ENCODE measurements at places on chromosomes 2 and 18.

DNA sequence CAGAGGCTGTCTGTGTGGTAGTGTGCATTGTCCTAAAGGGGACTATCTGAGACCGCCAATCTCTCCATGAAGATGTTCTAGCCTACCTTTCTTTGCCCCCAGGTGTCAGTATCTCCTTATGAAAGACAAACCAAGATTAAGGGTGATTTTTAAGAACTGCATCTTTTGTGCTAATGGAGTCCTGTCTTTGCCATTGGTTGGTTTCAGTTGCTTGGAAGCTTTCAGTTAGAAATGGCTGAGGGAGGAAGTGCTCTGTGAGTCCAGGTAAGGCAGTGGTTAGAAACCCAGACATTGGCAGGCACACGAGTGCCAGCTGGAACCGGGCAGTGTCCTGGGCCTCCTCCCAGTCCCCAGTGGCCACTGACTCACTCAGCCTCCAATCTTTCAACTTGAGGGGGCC lies 111.3 kb downstream of the DOCK10 start:
- no peak for DNase-seq

DNA sequence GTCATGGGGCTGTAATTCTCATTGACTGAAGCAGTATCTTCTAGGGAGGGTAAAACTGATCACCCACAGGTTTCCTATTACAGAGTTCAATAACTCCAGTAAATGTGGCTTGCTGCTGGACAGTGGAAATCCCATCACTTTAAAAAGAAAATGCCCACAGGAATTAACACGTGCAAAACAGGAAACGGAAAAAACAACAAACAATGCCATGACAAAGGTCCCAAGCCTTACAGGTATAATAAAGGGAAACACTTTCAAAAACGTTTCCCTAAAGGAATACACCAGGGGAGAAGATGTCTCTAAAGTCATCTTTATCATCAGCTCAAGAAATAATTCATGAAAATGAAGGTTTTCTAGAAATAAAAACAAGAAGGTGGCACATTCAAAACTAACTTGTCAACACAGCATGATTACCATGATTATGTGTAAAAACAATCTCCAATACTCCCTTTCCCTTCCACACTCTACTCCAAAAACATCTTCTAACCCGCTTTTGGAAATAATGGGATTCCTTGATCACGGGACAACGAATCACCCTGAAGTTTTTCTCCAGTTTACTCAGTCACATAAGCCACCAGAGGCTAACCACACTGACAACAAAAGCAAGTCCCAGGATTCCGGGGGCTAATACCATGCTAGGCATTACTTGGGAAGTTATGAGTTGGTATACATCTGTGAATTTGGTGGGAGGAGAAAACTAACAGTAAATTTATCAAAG lies 167.9 kb downstream of the TCF4 start:
- peak; percentile 57 for DNase-seq

GRCh38 chr2:45439788-45440773 lies 171.0 kb downstream of the SRBD1 start:
- DNase-seq, result peak; percentile 74

GRCh38 chr2:222708274-222708710 lies 36.8 kb downstream of the MOGAT1 start:
- DNase-seq, result peak; percentile 74

- DNase-seq, result peak; percentile 91
Observed at GRCh38 chr18:75209129-75209950, at the start of gene PTGR3. Gene PTGR3 (minus strand): TSS chr18:75209139. CDS start chr18:75209058, 81 bp downstream.

GRCh38 chr18:79599441-79599931 lies 80.1 kb upstream of the CTDP1 start:
- peak; percentile 47 for DNase-seq

DNA sequence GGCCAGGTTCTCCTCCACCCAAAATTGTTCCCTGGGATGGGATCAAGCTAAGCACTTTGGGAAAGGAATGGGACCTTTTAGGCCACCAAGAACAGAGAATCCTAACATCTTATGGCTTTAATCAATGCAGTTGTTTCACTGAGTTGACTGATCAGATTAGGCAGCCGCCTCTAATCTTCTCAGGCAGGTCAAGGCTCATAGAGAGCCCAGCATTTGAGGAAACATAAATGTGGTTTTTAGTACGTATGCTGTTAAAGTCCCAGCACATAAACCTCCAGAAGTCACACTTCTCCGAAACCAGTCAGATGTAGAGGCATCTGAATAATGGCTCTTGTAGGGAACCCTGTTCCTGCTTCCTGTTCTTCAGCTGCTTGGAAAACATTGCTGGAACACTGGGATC lies 99.5 kb upstream of the RMDN2 start:
- no peak for DNase-seq

- peak; percentile 1 for DNase-seq
Observed at GRCh38 chr2:166831930-166832329, 56.4 kb upstream of the XIRP2 start.

GRCh38 chr2:56450772-56451171 lies 267.0 kb downstream of the CCDC85A start:
- no peak for DNase-seq

GRCh38 chr18:3454365-3455089 lies 4.6 kb downstream of the TGIF1 start:
- DNase-seq, result peak; percentile 70

DNA sequence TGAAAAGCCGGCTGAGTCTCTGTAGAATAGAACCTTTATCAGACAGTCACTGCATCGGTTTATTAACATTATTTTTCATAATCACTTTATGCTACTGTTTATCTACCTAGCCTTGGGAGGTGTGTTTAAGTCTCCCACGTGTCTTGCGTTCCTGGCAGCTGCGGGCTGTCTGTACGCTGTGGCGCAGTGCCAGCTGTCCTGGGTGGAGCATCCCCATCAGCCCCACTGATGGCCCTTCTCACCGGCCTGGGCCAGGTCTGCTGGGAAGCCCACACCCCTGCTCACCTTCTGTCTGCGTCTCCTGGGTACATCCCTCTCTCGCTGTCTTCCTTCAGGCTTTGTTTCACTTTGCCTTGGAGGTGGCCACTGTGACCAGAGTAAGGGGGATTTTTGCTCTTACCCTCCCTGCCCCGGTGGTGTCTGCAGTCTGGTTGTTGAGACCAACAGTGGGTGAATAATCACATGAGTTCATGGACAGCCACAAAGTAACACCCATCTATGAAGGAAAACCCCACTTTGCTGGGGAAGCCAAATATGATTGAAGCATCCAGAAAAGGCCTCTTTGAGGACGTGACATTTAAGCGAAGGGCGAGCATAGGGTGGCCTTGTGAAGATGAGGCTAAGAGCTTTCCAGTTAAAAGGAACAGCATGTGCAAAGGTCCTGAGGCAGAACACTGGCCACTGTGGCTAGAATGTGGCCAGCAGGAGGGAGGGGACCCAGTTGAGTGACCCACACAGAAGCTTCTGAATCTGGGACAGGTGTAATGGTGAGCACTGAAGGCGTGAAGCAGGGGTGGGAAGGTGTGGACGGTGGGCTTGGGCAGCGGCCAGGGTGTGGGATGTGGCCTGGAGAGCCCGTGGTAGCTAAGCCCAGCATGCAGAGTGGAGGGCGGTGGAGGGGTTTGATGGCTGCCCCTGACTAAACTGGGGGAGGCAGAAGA lies 41.7 kb downstream of the RAMP1 start:
- no peak for DNase-seq

DNA sequence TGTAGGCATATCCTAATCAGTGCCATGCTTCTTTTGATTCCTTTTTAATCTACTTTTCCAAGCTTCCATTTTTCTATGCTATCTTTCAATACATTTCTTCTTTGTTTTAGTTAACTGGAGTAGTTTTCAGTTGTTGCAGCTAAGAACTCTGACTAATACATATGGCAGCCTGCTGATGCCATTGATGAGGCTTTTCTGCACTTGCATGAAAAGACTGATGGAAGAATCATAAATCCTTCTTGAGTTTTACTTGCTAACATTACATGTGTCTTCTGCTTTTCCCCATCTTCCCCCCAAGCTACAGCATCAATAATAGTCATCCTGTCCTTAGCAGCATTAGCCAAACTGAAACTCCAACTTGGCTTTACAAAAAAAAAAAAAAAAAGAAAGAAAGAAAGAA lies 203.3 kb downstream of the LRP1B start:
- peak; percentile 31 for DNase-seq

GRCh38 chr2:45339253-45339652 lies 271.8 kb downstream of the SRBD1 start:
- no peak for DNase-seq

DNA sequence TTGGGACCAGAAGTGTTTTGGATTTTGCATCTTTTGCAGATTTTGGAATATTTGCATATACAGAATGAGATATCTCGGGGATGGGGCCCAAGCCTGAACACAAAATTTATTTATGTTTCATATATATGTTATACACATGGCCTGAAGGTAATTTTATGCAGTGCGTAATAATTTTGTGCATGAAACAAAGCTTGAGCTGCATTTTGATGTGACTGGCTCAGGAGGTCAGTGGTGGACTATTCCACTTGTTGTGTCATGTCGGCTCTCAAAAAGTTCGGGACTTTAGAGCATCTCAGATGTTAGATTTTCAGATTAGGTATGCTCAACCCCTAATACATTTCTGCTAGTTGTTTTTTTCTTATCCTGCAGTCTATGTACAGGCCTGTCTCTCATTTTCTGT lies 145.4 kb downstream of the FAM210A start:
- no peak for DNase-seq

- no peak for DNase-seq
Observed at GRCh38 chr2:80058562-80058961, 246.0 kb downstream of the LRRTM1 start.

DNA sequence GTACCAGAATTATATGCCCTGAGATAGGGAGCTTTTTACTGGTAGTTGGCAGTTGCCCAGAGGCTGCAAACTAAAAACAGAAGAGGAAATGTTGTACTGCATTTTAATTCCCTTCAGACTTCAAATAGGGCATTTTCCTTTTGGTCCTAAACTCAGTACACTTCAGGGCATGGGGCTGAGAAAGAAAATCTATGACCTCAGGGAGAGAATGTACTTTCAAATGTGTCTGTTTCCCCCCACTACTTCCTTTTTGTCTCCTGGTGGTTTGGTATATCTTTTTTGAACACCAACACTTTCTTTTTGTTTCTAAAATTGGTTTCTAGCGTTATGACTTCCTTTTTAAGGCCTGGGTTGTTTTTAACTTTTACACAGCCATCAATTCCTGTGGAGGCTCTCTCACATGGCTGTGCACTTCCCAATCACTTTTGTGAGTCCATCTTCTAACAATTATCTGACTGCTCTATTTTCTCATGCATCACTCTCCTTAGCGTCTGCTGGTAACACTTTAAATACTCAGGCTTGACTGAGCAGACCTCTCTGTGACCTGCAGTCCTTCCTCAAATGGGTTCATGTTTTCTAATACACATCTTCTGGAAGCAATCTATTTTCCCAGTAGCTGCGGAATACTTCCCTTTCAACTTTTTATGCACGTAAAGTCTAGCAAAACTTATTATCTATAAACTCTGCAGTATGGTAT lies 596.0 kb downstream of the LRP1B start:
- peak; percentile 18 for DNase-seq

- DNase-seq, result no peak
Observed at GRCh38 chr2:112142525-112143078, 4.4 kb downstream of the FBLN7 start.

GRCh38 chr2:4962419-4962818 lies 729.8 kb upstream of the SOX11 start:
- DNase-seq, result no peak

DNA sequence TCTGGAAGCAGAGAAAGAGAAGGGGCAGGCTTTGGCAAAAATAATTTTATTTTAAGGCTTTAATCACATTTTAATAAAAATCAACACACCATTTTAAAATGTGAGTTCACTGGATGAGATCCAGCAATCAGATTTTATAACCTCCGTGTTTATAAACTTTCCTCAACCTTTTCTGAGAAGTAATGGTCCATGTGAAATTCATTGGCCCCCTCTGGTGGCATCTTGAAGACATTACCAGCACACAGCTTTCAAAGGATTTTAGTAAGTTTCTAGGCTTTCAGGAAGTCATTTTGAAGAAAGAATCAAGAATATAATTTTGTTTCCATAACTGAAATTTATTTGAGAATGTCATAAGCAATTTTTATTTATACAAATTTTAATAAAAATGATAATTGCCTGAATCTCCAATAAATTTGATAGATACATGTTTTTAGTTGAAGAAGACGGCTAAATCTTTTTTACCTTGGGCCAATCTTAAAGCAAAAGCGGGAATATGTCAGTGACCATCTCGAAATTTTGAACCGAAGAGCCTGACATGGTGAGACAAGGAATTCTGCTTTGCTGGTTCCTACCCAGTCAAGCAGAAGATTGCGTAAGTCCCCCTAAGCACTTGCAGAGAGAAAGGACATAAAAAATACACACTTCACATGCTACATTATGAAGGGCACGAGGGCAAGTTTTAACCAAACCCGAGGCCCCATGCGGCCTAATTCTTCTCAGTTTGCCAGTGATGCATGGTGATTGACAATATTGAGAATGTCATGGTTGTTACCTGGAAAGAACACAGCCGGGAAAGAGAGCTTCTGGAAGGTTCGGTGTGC lies 128.4 kb upstream of the CBLN2 start:
- peak; percentile 17 for DNase-seq

DNA sequence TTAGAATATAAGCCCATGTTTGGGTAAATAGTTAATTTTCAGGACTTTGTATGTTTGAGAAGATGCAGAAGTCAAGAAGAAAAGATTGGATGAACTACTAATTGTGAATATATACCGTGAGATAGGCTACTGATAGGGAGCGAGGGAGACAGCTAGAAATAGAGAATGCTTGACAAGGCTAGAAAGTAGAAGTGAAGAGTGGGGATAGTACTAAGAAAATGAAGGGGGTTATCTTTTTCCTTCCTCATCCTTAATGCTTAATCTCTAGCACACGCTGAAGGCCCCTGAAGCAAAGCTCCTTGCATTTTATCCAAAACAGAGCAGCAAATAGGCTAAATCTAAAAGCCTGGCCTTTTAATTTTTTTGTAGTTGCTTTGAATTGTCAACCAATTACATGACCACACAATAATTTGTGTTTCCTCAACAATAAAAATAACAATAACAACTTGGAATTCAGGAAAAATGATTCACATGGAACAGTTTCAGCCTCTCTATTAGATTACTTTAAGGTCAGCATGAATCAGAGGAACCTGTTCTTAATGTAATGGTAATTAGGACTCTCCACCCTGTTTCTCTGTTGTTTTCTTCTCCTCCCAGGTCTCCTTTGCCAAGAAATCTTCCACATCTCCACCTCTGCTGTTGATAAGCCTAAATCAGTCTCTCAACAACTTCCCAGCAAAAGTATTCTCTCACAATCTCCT lies 1071.3 kb upstream of the ZEB2 start:
- DNase-seq, result no peak

GRCh38 chr18:22822841-22823508 lies 110.2 kb upstream of the RBBP8 start:
- DNase-seq, result no peak

DNA sequence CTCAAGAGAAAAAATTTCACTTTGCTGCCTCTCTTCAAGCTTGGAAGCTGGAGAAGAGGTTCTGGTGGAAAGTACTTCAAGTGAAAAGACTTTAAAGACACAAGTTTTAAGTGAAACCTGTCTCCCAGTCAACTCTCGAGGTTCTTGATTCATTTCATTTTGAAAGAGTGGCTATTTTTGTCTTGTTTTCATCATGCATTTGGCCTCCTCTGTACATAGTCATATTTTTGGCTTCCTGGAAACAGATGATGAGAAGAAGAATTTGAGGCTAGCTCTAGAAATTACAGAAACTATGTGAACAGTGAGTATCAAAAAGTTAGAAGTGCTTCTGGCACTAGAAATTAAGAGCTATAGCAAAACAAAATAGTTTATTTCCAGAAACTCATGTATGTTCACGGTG lies 124.8 kb downstream of the DTNA start:
- DNase-seq, result no peak

All from EH (cell line).